CD14-positive monocyte (primary cell): ENCODE measurements at places on chromosomes 12 and 14. TPM values are rescaled to one million over a fixed set of nuclear protein-coding genes. Genes with fewer than 3 reads are reported as not detected.

GRCh38 chr14:98909251-98909944, 362.6 kb downstream of the BCL11B start:
- no peak for DNase-seq
- no peaks in the 10 kb centered on the region for H3K36me3 ChIP-seq
- no peak overlapping the region for H3K27ac ChIP-seq
- H3K4me1 ChIP-seq, result no peaks in the 10 kb centered on the region
- H3K4me3 ChIP-seq, result no peak overlapping the region

GRCh38 chr14:73742520-73743238, 28.5 kb upstream of the PNMA1 start:
- H3K4me3 ChIP-seq, result no peak overlapping the region
- no peaks in the 10 kb centered on the region for H3K27me3 ChIP-seq
- no peak for DNase-seq
- H3K27ac ChIP-seq, result peak overlapping the region; percentile 93
- peaks cover 80% of the 10 kb centered on the region for H3K4me1 ChIP-seq
- peaks cover 22% of the 10 kb centered on the region for H3K36me3 ChIP-seq

GRCh38 chr14:43297794-43298193, 1209.3 kb downstream of the FSCB start:
- no peaks in the 10 kb centered on the region for H3K4me1 ChIP-seq
- no peaks in the 10 kb centered on the region for H3K27me3 ChIP-seq
- DNase-seq, result no peak
- H3K27ac ChIP-seq, result no peak overlapping the region
- no peak overlapping the region for H3K4me3 ChIP-seq

The UBE2N gene
- polyA plus RNA-seq, result 14.7 and 31.2 TPM in 2 replicates

The AKAP3 gene
- polyA plus RNA-seq, result 0.03 and 0.08 TPM in 2 replicates

DNA sequence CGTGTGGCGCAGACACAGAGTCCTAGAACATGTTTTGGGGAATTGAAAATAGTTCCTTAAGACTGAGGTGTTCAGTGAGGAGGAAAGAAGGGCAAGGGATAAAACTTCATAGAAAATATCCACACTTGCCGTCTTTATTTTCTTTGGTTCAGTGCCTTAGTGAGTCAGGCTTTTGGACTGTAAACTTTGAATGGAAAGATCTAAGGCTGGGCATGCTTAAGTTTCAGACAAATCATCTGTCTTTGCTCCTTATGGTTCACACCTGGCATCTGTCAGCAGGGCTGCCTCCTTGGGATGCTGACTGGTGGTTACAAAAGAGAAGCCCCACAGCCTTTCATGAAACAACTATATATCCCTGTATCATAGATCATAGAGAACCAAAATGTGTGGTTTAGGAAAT, 136.3 kb upstream of the PRICKLE1 start:
- H3K27ac ChIP-seq, result no peak overlapping the region
- H3K36me3 ChIP-seq, result no peaks in the 10 kb centered on the region
- no peaks in the 10 kb centered on the region for H3K4me1 ChIP-seq
- no peak for DNase-seq
- no peak overlapping the region for H3K4me3 ChIP-seq

DNA sequence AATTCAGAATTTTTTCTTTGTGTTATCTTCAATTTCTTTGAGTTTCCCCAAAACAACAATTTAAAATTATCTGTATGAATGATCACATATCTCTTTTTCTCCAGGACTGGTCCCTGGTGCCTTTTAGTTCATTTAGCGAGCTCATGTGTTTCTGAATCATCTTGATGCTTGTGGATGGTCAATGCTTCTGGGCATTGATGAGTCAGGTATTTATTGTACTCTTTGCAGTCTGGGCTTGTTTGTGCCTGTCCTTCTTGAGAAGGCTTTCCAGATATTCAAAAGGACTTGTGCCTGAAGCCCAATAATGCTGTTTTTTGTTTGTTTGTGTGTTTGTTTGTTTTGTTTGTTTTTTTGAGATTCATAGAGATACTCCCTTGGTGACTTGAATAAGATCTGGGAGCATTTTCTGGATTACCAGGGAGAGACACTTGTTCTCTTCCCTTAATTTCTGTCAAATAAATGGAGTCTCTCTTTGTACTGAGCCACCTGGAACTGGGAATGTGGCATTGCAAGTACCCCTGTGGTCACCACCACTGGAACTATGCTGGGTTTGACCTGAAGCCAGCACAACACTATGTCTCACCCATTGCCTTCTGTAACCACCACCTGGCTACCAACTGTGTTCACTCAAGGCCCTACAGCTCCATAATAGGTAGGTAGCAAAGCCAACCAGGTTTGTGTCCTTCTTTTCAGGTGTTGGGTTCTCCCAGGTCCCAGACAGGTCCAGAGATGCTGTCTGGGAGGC, 56.3 kb downstream of the SLC6A15 start:
- no peaks in the 10 kb centered on the region for H3K27me3 ChIP-seq
- no peaks in the 10 kb centered on the region for H3K4me1 ChIP-seq
- DNase-seq, result no peak
- no peak overlapping the region for H3K27ac ChIP-seq
- no peaks in the 10 kb centered on the region for H3K36me3 ChIP-seq

- no peak overlapping the region for H3K27ac ChIP-seq
- no peaks in the 10 kb centered on the region for H3K36me3 ChIP-seq
- H3K27me3 ChIP-seq, result no peaks in the 10 kb centered on the region
- H3K4me1 ChIP-seq, result no peaks in the 10 kb centered on the region
- H3K4me3 ChIP-seq, result no peak overlapping the region
Observed at GRCh38 chr14:41634286-41634685, 27.6 kb downstream of the LRFN5 start.

GRCh38 chr12:19964549-19964948, 403.8 kb upstream of the PDE3A start:
- no peak for DNase-seq
- H3K27ac ChIP-seq, result no peak overlapping the region
- no peaks in the 10 kb centered on the region for H3K27me3 ChIP-seq
- no peak overlapping the region for H3K4me3 ChIP-seq
- H3K4me1 ChIP-seq, result peaks cover 4% of the 10 kb centered on the region

The DAO gene
- not detected for polyA plus RNA-seq

The TOMM20L gene
- not detected in 2 replicates for polyA plus RNA-seq

- no peaks in the 10 kb centered on the region for H3K4me1 ChIP-seq
- H3K27ac ChIP-seq, result no peak overlapping the region
- no peaks in the 10 kb centered on the region for H3K27me3 ChIP-seq
- no peak overlapping the region for H3K4me3 ChIP-seq
Observed at GRCh38 chr12:64531665-64532334, 78.5 kb upstream of the RASSF3 start.

DNA sequence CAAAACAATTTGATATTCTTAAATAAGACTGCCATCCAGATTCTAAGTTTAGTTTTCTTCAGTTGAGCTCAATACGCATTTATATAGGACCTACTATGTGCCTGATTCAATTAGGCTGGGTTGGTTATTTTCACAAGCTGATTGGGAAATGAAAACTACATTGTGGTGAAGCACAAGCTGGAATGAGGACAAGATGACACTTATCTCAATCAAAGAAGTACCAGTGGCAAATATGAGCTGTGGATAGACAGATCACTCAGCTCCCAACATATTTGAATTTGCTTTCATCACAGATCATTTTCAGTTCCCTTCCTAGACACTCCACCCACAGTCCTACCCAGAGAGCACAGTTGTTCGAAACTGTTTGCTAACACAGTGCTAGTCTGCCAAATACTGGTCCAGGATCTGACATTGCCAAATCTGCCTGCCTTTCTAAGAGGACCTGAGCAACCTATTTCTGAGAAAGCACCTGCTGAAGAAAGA, 74.7 kb downstream of the LLPH start:
- no peaks in the 10 kb centered on the region for H3K36me3 ChIP-seq
- no peak for DNase-seq
- no peak overlapping the region for H3K27ac ChIP-seq
- no peaks in the 10 kb centered on the region for H3K4me1 ChIP-seq
- no peak overlapping the region for H3K4me3 ChIP-seq

The OTX2 gene
- polyA plus RNA-seq, result not detected

- no peak overlapping the region for H3K27ac ChIP-seq
- no peaks in the 10 kb centered on the region for H3K27me3 ChIP-seq
- H3K4me1 ChIP-seq, result peaks cover 12% of the 10 kb centered on the region
- H3K36me3 ChIP-seq, result no peaks in the 10 kb centered on the region
- DNase-seq, result no peak
- H3K4me3 ChIP-seq, result no peak overlapping the region
Observed at GRCh38 chr14:83289896-83290295, 1756.2 kb upstream of the SEL1L start.

DNA sequence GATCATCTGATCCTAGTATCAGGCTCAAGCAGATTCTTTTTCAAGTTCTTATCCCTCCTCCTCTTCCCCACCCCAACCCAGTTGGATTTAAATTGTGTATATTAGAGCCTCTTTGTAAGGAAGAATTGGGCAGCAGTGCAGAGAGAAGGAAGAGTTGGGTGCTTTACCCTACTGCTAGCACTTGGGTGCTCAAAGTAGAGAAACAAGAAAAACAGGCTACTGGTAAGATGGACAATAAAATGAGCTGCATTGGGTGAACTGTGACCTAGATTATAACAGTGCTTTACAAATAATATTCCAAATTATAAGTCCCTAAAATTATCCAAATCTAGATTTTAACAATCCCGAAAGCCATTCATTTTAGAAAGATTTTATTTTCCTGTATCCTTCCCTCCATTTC, 363.4 kb upstream of the GARIN6 start:
- no peaks in the 10 kb centered on the region for H3K27me3 ChIP-seq
- no peaks in the 10 kb centered on the region for H3K36me3 ChIP-seq
- H3K27ac ChIP-seq, result no peak overlapping the region
- H3K4me3 ChIP-seq, result no peak overlapping the region

The TSPAN19 gene
- polyA plus RNA-seq, result not detected

The FGD6 gene
- polyA plus RNA-seq, result 2.2 and 8.1 TPM in 2 replicates

GRCh38 chr12:120234643-120235368, 30.7 kb downstream of the PXN start:
- peaks cover 100% of the 10 kb centered on the region for H3K4me1 ChIP-seq
- H3K27me3 ChIP-seq, result no peaks in the 10 kb centered on the region
- H3K27ac ChIP-seq, result peak overlapping the region; percentile 94
- peak; percentile 53 for DNase-seq
- H3K36me3 ChIP-seq, result no peaks in the 10 kb centered on the region

The SIX1 gene
- polyA plus RNA-seq, result not detected

The AQP6 gene
- polyA plus RNA-seq, result not detected

The HOXC11 gene
- not detected in 2 replicates for polyA plus RNA-seq

- no peaks in the 10 kb centered on the region for H3K4me1 ChIP-seq
- no peak for DNase-seq
- no peak overlapping the region for H3K4me3 ChIP-seq
- no peaks in the 10 kb centered on the region for H3K27me3 ChIP-seq
- no peaks in the 10 kb centered on the region for H3K36me3 ChIP-seq
Observed at GRCh38 chr12:43937947-43938346, 102.1 kb downstream of the TMEM117 start.

DNA sequence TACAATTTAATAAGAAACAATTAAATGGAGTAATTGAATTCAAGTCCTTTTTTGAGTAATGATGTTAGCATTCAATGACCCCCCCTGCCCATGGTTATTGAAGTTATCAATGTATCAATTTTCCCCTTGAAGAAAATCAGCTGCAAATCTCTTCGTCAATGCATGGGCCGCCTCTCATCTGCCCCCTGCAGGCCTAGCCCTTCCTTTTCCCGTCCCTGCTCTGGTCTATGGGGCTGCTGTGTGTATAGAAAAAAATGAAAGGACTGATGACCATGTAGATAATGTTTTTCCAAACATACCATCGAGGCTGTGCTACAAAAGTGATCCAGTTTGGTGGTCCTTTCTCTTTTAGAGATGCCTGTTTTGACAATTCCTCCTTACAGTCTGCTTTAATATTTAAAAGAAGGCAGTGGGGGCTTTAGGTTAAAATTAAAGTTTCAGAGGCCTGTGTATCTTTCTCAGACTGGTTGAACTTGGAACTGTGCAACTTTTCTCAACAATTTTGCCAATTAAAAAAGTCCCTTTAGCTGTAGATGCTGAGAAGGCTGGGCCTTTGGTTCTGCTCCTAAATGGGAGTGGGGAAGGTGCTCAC, 98.4 kb downstream of the APAF1 start:
- no peak overlapping the region for H3K27ac ChIP-seq
- H3K27me3 ChIP-seq, result peaks cover 34% of the 10 kb centered on the region
- peaks cover 7% of the 10 kb centered on the region for H3K4me1 ChIP-seq
- H3K36me3 ChIP-seq, result no peaks in the 10 kb centered on the region
- no peak overlapping the region for H3K4me3 ChIP-seq

The SYT1 gene
- polyA plus RNA-seq, result 0.72 TPM

The NEDD8 gene
- polyA plus RNA-seq, result 335 TPM

- no peak overlapping the region for H3K27ac ChIP-seq
- peaks cover 67% of the 10 kb centered on the region for H3K36me3 ChIP-seq
- H3K27me3 ChIP-seq, result no peaks in the 10 kb centered on the region
- no peaks in the 10 kb centered on the region for H3K4me1 ChIP-seq
- H3K4me3 ChIP-seq, result no peak overlapping the region
Observed at GRCh38 chr14:58488550-58488949, 61.0 kb downstream of the KIAA0586 start.

The RDH5 gene
- polyA plus RNA-seq, result 5.6 and 10.4 TPM in 2 replicates

DNA sequence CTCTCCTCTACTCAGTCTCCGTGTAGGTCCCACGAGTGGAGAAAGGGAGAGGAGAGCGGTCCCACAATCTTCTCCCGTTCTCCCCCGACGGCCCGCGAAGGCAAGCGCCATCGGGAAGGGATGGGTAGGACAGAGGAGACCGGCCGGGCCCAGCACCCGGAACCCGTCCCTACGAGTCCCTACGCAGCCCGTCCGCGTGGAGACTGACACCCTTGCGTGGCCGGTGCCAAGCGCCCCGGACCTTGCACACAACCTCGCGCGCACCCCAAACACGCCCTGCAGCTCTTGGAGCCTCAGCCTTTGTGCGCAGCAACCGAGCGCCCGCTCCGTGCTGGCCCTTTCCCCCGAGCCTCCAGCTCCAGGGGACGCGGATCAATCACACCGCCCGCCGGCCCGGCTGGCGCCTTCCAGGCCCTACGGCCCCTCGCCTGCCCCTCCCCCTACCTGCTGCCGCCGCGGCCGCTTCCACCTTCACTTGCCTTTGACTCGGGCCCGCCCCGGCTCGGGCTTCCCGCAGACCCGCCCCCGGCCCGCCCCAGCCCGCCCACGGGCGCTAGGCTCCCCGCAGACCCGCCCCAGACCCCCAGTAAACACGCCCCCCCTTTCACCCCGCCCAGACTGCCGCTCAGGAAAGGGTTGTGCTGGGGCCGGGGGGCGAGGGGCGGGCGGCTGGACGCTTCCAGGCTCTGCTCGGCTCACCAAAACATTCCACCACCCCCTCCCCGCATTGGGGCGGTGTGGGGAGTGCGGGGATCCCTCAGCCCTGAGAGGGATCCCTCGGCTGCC, at the start of gene NDRG2:
Gene NDRG2 (minus strand): TSS at position 477 of the 786 bp plus-strand sequence. CDS start 1,746 bp downstream, outside the sequence.
- peak; percentile 21 for DNase-seq
- H3K36me3 ChIP-seq, result no peaks in the 10 kb centered on the region
- H3K27me3 ChIP-seq, result peaks cover 15% of the 10 kb centered on the region
- H3K4me3 ChIP-seq, result peak within 1 kb of the TSS; percentile 43

GRCh38 chr14:95261616-95262510, 57.8 kb downstream of the CLMN start:
- H3K27ac ChIP-seq, result no peak overlapping the region
- peaks cover 17% of the 10 kb centered on the region for H3K4me1 ChIP-seq
- no peak overlapping the region for H3K4me3 ChIP-seq
- no peaks in the 10 kb centered on the region for H3K27me3 ChIP-seq

GRCh38 chr14:93104961-93105360, 10.8 kb downstream of the ITPK1 start:
- H3K4me1 ChIP-seq, result peaks cover 74% of the 10 kb centered on the region
- H3K36me3 ChIP-seq, result no peaks in the 10 kb centered on the region
- H3K27me3 ChIP-seq, result no peaks in the 10 kb centered on the region
- H3K27ac ChIP-seq, result peak overlapping the region; percentile 83

The ZDHHC22 gene
- not detected for polyA plus RNA-seq

GRCh38 chr12:111927346-111927745, 85.3 kb downstream of the MAPKAPK5 start:
- no peak overlapping the region for H3K4me3 ChIP-seq
- no peaks in the 10 kb centered on the region for H3K27me3 ChIP-seq
- DNase-seq, result no peak
- H3K27ac ChIP-seq, result no peak overlapping the region
- no peaks in the 10 kb centered on the region for H3K36me3 ChIP-seq
